ENCODE measurements at places on chromosomes 2 and 18.

- no peak for DNase-seq
These were observed 282.3 kb downstream of the BCL11A start for GRCh38 chr2:60271131-60271530.

- no peak for DNase-seq
These were observed 68.0 kb downstream of the SERPINB8 start for GRCh38 chr18:64037812-64038414.

DNA sequence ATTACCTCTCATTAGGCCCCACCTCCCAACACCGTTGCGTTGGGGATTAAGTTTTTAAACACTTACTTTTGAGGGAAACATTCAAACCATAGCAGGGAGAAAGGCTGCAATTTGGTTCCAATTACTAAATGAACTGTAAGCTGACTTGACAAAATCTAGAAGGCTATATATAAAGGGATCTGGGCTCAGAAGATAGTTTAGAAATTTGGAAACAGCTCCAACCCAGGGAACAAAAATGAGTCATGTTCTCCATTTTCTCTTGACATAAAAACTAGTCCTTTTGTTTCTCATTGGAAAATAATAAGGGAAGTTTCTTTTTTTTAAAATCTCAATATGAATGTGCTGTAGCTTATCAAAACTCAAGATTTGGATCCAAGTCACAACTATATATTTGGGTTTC lies 17.5 kb downstream of the MOGAT1 start:
- DNase-seq: no peak

GRCh38 chr2:203361495-203361894 lies 33.3 kb downstream of the ABI2 start:
- DNase-seq: no peak

DNA sequence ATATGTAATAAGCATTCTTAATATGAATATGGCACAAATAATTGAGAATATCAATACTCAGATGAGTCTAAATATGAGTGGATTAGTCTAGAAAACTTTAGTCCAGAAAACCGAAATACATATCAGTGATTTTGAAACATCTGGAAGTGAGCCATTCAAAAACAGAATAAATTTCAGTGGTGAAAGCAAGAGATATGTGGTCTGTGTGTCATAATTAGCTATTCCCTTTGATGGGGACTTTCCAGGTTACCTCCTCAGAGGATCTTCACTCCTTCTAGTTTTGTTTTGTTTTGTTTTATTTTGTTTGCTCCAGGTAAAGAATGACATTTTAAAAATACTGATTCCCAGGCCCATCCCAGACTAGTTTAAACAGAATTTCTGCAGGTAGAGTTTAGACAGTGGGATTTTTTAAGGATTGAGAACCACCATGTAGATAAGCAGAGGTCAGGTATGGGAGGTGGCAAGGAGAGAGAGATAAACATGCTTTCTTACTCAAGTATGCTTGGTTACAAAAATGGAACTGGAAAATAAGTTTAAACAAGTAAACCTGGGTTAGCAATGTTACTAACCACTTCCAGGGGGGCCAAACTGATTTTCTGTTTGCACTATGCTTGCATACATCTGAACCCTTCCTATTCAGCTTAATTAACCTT lies 70.7 kb downstream of the NABP1 start:
- no peak for DNase-seq

DNA sequence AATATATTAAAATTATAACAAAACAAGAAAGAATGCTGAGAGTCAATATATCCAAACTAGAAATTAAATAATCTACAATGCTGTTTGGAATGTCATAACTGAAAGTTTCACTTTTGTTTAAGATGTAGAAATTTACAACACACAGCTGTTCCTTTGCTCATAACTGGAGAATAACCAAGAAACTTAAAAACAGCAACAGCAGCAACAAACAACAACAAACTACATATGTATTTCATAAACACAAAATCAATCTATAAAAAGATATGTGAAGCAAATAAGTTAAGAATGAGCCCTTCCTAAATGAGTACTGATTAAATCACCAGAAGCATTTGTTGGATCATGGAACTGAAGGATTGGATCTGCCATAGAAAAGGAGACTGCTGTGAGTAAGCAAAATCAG lies 456.5 kb upstream of the ZNF804A start:
- no peak for DNase-seq

DNA sequence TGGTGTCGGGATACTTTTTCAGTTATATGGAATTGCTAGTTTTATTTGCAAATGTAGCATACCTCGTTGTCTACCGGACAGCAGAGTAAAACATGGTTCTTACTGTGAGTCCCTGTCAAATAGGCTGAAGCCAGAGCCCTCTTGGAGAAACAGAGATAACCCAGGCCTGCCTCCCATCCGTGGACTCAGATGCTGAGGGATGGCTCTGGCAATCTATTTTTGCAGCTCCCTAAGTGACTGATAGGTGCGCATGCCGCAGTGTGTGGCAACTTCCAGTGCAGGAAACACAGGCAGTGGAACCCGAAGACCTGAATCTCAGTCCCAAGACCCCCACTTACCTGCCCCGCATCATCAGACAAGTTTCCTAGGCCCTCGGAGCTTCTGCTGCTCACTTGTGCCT lies 33.6 kb downstream of the STEAP3 start:
- DNase-seq: no peak

DNA sequence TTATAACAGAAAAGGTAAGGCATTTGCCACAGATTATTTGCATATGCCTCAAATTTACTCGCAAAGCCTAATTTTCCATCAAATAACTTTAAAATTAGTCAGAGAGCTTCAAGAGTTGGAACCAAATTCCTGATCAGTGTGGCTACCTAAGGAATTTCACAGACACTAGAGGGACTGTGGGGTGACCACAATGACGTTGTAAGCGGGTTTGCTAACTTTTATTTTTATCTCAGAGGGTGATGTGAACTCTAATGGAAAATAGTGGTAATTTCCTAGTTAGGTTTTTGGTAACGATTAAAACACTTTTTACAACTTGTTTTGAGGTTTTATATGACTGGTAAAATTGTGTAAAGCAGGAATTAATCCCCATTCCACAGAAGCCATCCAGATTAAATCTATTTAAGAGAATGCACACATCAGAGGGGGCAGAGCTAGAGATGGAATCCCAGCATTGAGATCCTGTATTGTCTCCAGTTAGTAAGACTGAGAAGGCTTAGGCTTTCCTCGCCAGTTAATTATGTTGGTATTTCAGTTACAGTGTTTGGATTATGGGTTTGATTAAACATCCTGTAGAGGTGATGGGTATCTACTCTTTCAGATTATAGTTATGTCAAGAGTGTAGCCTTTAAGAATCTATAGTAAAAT lies 129.0 kb downstream of the GPD2 start:
- no peak for DNase-seq

GRCh38 chr2:200677721-200678532 lies 92.1 kb downstream of the AOX1 start:
- no peak for DNase-seq

DNA sequence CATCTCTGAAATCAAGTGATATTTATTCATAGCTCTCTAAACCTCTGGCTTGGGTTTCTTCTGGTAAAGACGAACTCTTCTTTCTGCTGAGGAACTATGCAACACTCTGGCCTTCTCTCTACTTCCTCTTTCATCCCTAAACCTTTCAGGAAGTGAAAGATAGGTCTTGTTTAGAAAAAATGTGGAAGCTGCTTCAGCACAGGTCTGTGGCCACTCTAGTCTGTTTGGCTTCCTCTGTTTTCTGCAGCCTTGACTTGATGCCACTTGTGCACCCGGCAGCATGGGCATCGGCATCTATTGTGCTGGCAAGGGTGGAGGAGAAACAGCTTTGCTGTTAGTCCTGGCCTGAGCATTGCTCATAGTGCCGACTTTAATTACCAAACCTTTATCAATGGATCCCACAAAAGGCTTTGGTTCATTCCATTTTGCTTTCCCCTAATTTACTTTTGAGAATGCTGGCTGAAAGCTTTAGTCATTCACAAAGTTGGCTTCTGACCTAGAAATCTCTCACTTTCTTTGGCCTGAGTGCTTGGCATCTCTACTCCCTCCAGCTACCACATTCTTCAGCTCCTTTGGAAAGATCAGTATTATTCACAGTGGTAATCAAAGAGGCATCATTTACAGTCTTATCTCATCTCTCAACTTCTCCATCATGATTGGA lies 32.0 kb upstream of the GPR39 start:
- no peak for DNase-seq

DNA sequence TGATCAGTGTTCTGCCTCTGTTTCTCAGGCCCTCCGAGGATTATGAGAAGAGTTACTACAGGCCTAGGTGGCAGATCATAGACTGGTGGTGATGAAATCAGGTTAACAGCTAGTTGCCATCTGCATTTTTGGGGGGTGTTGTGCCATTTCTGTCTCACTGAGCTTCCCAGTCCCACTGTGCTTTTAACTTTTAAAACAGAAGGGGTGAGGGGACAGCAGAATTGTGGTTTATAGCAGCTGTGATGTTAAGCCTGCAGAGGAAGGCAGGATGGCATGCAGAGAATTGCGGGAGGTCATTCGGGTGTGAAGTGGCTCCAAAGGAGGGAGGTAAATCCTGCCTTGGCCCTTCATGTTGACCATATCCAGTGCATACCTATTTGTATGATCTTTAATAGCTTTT lies 5.0 kb downstream of the CAB39 start:
- DNase-seq: no peak

DNA sequence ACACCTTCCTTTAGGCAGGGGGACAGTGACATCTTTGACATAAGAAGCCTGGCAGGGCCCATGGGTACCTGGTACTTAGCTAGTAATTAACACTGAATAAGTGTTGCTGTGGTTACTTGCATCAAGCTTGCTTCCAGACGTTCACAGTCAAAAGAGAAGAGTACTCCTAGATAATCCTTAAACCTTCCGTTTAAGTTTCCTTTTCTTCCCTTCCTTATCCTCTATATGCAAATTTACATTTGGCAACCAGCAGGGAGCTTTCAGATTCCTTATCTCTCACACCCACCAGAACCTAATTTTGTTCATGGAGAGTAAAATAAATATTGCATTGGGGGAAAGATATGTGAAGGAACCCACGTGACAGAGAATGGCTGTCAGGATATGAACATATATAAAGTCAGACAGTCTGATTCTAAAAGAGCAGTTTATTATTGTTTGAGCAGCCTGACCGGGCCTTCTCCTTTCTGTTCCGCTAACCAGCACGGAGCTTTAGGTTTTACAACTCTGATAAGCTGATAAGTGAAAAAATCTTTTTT lies 7.8 kb upstream of the RAB31 start:
- DNase-seq: no peak

- no peak for DNase-seq
These were observed 78.9 kb downstream of the NRXN1 start for GRCh38 chr2:50953021-50953420.

- no peak for DNase-seq
These were observed 235.3 kb downstream of the DYM start for GRCh38 chr18:49225160-49225559.

DNA sequence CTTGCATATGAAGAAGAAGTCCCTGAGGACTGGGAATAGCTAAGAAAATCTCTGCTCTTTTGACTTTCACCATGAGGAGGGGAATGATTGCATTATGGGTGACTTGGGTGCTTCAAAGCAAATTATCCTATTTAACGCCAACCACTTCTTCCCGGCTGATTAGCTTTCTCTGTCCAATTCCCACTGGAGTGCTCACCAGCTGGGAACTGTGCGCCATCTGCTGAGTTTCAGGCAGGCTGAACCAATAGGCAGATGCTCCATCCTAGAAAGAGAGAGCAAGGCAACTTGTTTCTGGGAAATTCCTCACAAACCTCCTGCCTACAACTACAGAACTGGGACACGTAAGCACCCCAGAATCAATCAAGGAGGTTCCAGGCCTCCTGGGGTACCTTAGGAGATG lies 49.4 kb downstream of the POLE4 start:
- DNase-seq: no peak
